Bronchus fibroblast of lung (primary cell): ENCODE measurements at places on chromosomes 11 and 22. TPM values are rescaled to one million over a fixed set of nuclear protein-coding genes. Genes with fewer than 3 reads are reported as not detected.

OR5D18 gene
- total RNA-seq = not detected in 2 replicates

MMP27 gene
- not detected in 2 replicates for total RNA-seq

P2RY6 gene
- total RNA-seq = 0.15 TPM in 1 of 2 replicates, not detected in the other

KCNQ1 gene
- total RNA-seq = under 0.01 TPM in 1 of 2 replicates, not detected in the other

CREB3L1 gene
- 34.6 and 37.0 TPM in 2 replicates for total RNA-seq
